ENCODE measurements at places on chromosomes 3 and 15.

- no peak for DNase-seq
- H3K36me3 ChIP-seq = no peaks in the 10 kb centered on the region
- no peak overlapping the region for H3K4me3 ChIP-seq
- H3K27me3 ChIP-seq = no peaks in the 10 kb centered on the region
Observed at GRCh38 chr15:68484696-68485400, 52.9 kb upstream of the ITGA11 start.

GRCh38 chr3:29141197-29141917, 139.5 kb upstream of the RBMS3 start:
- H3K4me3 ChIP-seq = no peak overlapping the region
- H3K27me3 ChIP-seq = no peaks in the 10 kb centered on the region
- no peaks in the 10 kb centered on the region for H3K36me3 ChIP-seq
- H3K4me1 ChIP-seq = no peaks in the 10 kb centered on the region
- DNase-seq = no peak

DNA sequence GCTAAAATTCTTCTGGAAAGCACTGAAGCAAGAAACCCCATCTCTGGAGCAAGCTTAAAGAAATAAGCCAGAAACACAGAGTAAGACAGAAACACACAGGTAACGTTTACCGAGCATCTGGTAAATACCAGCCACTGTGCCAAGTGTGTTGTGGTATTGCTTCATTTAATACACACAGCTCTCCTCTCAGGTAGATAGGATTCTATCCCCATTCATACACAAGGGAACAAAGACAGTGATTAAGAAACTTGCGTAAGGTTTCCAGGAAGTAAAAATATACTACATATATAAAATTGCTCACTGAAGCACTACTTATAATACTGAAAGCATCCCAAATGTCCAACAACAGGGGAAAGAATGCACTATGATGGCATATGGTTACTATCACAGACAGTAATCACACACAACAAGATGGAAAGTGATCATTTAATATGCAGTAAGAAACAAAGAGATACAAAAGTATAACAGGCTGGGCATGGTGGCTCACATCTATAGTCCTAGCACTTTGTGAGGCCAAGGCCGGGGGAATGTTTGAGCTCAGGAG, 27.5 kb downstream of the TAMM41 start:
- H3K27ac ChIP-seq = no peak overlapping the region
- H3K4me3 ChIP-seq = no peak overlapping the region
- H3K4me1 ChIP-seq = no peaks in the 10 kb centered on the region

GRCh38 chr3:120749843-120750242, 7.3 kb downstream of the GTF2E1 start:
- peaks cover 6% of the 10 kb centered on the region for H3K36me3 ChIP-seq
- no peak overlapping the region for H3K4me3 ChIP-seq
- no peaks in the 10 kb centered on the region for H3K27me3 ChIP-seq
- no peaks in the 10 kb centered on the region for H3K4me1 ChIP-seq

Data from MM.1S (cell line).